ENCODE measurements at places on chromosomes 1 and 21. TPM values are rescaled to one million over a fixed set of nuclear protein-coding genes. Genes with fewer than 3 reads are reported as not detected.

The HSPA6 gene
- total RNA-seq: not detected

The XCL1 gene
- total RNA-seq: not detected

The KPRP gene
- not detected for total RNA-seq

The CRP gene
- total RNA-seq: not detected

The C1orf226 gene
- 0.10 TPM for total RNA-seq

The AK5 gene
- total RNA-seq: 7.3 TPM

The KRTCAP2 gene
- total RNA-seq: 122 TPM

The OLFML3 gene
- total RNA-seq: 0.64 TPM

The LIX1L gene
- 36.2 TPM for total RNA-seq

The NUAK2 gene
- total RNA-seq: 9.9 TPM

The PKLR gene
- total RNA-seq: not detected

The C1orf167 gene
- total RNA-seq: not detected

The FAM163A gene
- total RNA-seq: not detected

The SNX7 gene
- total RNA-seq: not detected

The VPS13D gene
- total RNA-seq: 96.0 TPM

The GBP6 gene
- 0.47 TPM for total RNA-seq

The CD1B gene
- not detected for total RNA-seq
